ENCODE measurements at places on chromosomes 7 and 10.

GRCh38 chr10:89278034-89278535 lies 23.8 kb upstream of the IFIT2 start:
- DNase-seq: no peak

GRCh38 chr10:101007915-101008822 lies 8.6 kb downstream of the LZTS2 start:
- no peak for DNase-seq

DNA sequence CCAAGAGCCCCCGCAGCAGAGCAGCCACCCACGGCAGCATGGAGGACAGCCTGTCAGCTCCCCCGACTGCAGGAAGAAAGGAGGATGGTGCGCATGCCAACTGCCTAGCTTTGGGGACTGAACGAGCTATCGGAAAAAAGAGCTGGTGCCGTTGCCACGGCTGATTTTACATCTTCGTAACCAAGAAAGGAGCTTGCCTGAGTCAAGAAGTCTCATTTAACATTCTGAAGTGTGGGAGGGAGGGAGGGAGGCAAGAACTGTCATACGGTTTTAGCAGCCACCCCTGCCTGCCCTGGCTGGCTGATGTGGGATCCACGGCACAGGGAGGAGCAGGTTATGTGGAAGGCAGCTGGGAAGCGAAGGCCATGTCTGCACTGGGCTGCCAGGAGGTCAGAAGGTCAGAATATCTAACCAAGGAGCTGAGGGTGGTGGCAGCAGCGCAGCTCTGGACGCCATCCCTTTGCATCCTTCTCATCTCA lies 74.7 kb upstream of the CAMK2B start:
- no peak for DNase-seq

DNA sequence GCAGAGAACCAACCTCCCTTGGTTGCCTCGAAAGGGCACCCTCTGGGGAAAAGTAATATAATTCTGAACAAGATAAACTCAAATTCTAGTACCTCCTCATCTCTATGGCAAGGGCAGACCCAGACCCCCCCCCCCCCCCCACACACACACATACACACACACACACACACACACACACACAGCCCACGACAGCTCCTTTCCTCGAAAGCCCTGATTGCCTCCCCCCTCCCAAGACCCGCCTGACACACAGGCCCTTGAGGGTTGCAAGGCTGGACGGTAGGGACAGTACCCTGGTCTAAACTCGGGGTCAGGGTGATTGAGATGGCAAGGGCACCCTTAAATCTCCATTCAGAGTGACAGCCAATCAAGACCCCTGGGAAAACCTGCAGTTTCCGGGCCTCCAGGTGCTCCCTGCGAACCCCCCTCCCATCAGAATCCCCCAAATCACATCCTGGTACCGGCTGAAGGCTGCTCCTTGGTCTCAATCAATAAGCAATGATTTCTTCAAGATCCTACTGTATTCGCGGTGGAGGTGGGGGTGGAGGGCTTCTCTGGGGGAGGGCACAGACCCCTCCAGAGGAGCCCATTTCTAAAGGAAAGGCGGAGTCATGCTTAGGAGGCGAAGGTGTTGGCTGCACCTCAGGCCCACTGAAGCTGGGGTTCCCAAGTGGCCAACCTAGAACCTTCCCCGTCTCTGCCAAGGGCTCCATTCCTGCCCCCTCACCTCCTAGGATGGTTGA lies 100.7 kb downstream of the HIP1 start:
- no peak for DNase-seq

DNA sequence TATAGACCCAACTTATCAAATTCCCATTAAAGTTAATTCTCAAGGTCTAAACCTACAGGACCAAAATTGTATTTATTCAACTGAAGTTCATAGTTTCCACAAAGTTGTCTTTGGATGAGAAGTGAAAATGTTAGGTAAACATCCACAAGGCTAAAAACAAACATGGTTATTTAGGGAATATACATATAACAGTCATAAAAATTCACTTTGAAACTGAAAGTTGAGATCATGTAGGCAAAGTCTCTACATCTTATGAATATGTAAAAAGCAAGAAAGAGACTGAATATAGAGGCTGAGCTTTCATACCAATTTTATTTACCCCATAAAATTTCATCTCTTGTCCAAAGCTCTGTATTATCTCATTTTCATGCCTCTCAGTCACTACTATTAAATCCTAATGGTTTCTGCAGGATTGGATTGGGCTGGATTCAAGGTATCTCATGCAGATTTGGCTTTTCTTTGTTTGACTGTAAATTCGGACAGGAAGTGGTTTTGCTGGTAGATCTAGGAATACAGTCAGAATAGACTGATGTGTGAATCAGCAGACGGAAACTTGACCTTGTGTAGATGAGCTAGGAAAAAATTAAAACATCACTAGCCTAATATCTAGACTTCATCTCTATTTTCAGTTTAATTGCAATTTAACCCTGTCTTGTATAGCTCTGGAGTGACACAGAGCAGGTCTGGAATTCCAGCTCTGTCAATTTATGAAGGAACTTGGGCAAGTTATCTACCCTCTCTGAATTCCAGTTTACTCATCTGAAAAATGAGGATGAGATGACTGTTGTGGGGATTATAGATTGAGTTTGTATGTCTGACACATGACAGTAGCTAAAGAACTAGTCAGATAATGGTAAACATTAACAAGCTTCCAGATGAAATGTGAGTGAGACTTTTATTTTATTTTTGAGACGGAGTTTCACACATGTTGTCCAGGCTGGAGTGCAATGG lies 27.3 kb upstream of the SKAP2 start:
- no peak for DNase-seq

GRCh38 chr7:151666886-151667285 lies 147.2 kb upstream of the RHEB start:
- DNase-seq: peak; percentile 17

DNA sequence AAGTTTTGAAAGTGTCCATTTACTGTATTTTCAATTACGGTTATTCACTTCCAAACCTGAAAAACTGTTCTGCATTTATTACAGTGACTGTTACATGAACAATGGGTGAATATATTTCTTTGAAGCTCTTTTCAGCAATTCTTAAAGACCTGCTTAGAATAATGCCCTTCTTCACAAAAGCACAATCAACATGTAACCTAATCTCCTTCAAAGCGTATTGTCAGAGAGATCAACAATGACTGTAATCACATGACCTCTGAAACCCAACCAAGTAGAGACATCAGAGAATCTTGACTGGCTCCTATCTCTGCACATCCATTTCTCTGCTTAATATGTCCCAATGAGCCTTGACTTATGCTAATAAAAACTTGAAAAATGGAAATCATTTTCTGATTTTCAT lies 126.7 kb downstream of the NRCAM start:
- no peak for DNase-seq

- DNase-seq: no peak
Observed at GRCh38 chr7:14837216-14837615, 65.3 kb downstream of the DGKB start.

DNA sequence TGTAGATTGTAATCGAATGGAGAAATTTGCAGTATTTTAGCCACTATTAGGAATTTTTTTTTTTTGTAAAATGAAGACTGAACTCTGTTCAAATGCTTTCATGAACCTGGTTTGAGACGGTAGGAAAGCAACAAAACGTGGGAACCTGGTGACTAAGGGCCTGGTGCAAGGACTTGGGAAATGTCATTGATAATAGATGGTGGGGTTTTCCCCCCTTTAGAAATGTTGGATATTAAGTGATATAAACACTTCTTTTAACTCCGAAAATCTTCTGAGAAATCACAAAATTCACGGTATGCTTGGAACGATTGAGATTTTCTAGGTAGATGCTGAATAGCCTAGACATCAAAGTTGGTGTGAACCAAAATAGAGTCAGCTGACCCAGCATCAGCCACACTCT lies 6.4 kb downstream of the IFIT2 start:
- DNase-seq: no peak

GRCh38 chr10:86603256-86603655 lies 51.1 kb upstream of the OPN4 start:
- DNase-seq: no peak

GRCh38 chr10:118423800-118424442 lies 81.8 kb upstream of the FAM204A start:
- peak; percentile 78 for DNase-seq

GRCh38 chr7:30928254-30928872 lies 16.7 kb downstream of the AQP1 start:
- no peak for DNase-seq

GRCh38 chr7:17392846-17393245 lies 94.4 kb downstream of the AHR start:
- no peak for DNase-seq

GRCh38 chr7:27863880-27864279 lies 123.9 kb downstream of the TAX1BP1 start:
- DNase-seq: no peak

DNA sequence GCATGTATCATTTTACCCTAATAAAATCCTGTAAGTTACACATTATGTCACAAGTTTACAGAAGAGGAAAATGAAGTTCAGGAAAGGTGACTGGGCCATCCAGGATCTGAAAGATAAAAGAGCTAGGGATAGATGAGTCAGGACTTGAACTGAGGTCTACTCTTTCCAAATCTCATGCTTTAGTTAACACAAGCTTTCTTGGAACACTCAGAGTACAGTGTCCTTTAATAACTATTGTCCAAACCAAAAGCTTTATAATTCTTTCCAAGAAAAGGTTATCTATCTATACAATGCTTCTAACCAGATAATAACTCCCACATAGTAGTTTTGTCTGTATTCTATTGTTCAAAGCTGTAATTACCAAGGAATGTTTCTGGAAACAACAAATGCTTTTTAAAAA lies 164.6 kb downstream of the LRRN3 start:
- no peak for DNase-seq

- DNase-seq: no peak
Observed at GRCh38 chr7:30146127-30146612, 11.4 kb downstream of the MTURN start.

- no peak for DNase-seq
Observed at GRCh38 chr7:69739931-69740431, 141.7 kb downstream of the AUTS2 start.

DNA sequence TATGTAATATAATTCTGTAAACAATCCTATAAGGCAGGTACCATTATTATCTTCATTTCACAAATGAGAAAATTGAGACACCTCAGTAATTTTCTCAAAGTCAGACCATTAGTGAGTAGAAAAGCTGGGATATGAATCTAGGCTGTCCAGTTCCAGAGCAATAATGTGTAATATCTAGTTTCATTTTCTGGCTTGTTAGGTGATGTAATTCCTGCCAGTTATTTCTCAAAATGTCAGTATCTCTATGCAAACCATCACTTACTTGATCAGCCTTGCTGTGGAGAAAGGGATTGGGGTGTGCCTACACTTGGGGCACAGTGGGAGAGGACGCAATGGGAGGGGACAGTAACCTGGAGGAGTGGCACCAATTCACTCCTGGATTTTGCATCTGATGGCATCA lies 157.5 kb downstream of the LYZL1 start:
- DNase-seq: no peak

DNA sequence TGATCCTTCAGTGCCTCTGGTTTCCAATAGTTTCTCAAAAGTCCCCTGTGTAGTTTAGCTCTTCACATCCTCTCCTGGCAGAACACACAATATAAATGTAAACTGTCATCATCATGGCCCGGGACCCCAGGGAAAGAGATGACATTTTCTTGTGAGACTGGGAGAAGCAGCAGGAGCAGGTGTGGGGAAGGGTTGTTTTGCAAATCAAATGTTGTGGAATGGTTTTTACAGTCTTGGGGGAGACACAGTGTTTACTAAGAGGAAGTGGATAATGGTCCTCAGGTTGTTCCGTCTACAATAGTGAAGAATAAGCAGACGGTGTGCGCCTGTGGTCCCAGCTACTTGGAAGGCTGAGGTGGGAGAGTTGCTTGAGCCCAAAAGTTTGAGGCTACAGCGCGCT lies 159.1 kb downstream of the SEC23IP start:
- no peak for DNase-seq

Data from activated CD8-positive, alpha-beta memory T cell treated with anti-CD3 and anti-CD28 coated beads, Interleukin-2, amount 50 U/mL, for 48 hours (primary cell).